ENCODE measurements at places on chromosomes 12 and 14. TPM values are rescaled to one million over a fixed set of nuclear protein-coding genes. Genes with fewer than 3 reads are reported as not detected.

The TSPAN19 gene
- 0.92 TPM for total RNA-seq

The CARMIL3 gene
- total RNA-seq: 28.8 TPM

The DBX2 gene
- 6.9 TPM for total RNA-seq

The DCN gene
- total RNA-seq: 39.4 TPM

The FOXM1 gene
- total RNA-seq: 2.5 TPM

The TAS2R31 gene
- 8.1 TPM for total RNA-seq

The CPNE6 gene
- 16.8 TPM for total RNA-seq

The NOPCHAP1 gene
- total RNA-seq: 19.8 TPM

The ARHGEF25 gene
- total RNA-seq: 22.4 TPM

The EMP1 gene
- total RNA-seq: 5.3 TPM

The STAB2 gene
- total RNA-seq: under 0.01 TPM

The HOXC10 gene
- total RNA-seq: not detected

The KRT82 gene
- not detected for total RNA-seq

The LGR5 gene
- 1.6 TPM for total RNA-seq

The TTC8 gene
- total RNA-seq: 20.1 TPM

The ETV6 gene
- total RNA-seq: 4.4 TPM

The PLA2G1B gene
- total RNA-seq: not detected

The PZP gene
- total RNA-seq: 0.23 TPM

The C12orf43 gene
- 19.8 TPM for total RNA-seq

The DGLUCY gene
- 37.4 TPM for total RNA-seq

The NID2 gene
- total RNA-seq: 13.6 TPM

The ACOT6 gene
- not detected for total RNA-seq

The NPFF gene
- 1.2 TPM for total RNA-seq

The INHBC gene
- not detected for total RNA-seq

The PRR13 gene
- 6.0 TPM for total RNA-seq

The KCNA5 gene
- 12.9 TPM for total RNA-seq

The CEBPE gene
- not detected for total RNA-seq

The MYBPC1 gene
- total RNA-seq: 27.7 TPM

The C3AR1 gene
- total RNA-seq: 3.2 TPM

The PPP1R12A gene
- 156 TPM for total RNA-seq

The TGFB3 gene
- 12.9 TPM for total RNA-seq

The RHOJ gene
- total RNA-seq: 7.2 TPM

The CPM gene
- 2.5 TPM for total RNA-seq

The NFKBIA gene
- total RNA-seq: 42.9 TPM

The SMIM41 gene
- not detected for total RNA-seq

The MGST1 gene
- total RNA-seq: 14.5 TPM

The KLRF1 gene
- 0.46 TPM for total RNA-seq

The FAM181A gene
- total RNA-seq: 6.7 TPM

The ALX1 gene
- 0.23 TPM for total RNA-seq

The NDUFB1 gene
- 274 TPM for total RNA-seq

The SIX1 gene
- total RNA-seq: 0.46 TPM

The OR4K2 gene
- total RNA-seq: not detected

The DNAL1 gene
- 38.5 TPM for total RNA-seq

The GRIP1 gene
- total RNA-seq: 69.2 TPM

The KRT74 gene
- total RNA-seq: not detected

The SYT1 gene
- total RNA-seq: 235 TPM

The GPR137C gene
- 43.4 TPM for total RNA-seq

The CCDC196 gene
- total RNA-seq: not detected

The IL26 gene
- not detected for total RNA-seq

The SYCP3 gene
- total RNA-seq: 0.46 TPM

The NKX2-1 gene
- total RNA-seq: 21.5 TPM

The LRFN5 gene
- total RNA-seq: 108 TPM

The MFAP5 gene
- not detected for total RNA-seq

The TBC1D30 gene
- total RNA-seq: 23.1 TPM

The MYH6 gene
- under 0.01 TPM for total RNA-seq

The BEST3 gene
- 11.5 TPM for total RNA-seq

The KCNMB4 gene
- 22.4 TPM for total RNA-seq

The PRPH gene
- 1.4 TPM for total RNA-seq

Data from diencephalon (tissue), 1 donor.